GM19239 (cell line): ENCODE measurements at places on chromosomes 7 and 10.

GRCh38 chr7:50614721-50615518 lies 49.7 kb upstream of the DDC start:
- no peak for DNase-seq

- DNase-seq = no peak
Observed at GRCh38 chr10:48895803-48896195, 43.8 kb downstream of the LRRC18 start.

- DNase-seq = no peak
Observed at GRCh38 chr7:112596260-112596659, 115.5 kb downstream of the LSMEM1 start.

DNA sequence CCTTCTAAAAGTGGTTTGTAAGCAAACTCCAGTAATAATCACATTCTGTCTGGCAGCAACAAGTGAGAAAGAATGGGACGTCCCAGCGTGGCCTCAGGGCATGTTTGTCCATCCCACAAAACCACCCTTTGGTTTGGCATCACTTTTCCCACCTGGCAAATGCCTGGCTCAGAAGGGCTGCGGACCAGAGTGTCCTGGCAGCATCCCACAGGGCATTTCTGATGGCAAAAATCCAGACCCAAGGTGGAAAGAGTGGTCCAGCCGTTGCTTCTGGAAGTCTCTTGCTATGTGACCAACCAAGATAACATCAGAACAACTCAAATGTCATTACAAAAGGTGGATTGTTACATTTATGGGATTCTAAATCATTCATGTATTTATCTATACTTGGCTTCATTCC lies 174.4 kb downstream of the CREB5 start:
- DNase-seq = no peak

DNA sequence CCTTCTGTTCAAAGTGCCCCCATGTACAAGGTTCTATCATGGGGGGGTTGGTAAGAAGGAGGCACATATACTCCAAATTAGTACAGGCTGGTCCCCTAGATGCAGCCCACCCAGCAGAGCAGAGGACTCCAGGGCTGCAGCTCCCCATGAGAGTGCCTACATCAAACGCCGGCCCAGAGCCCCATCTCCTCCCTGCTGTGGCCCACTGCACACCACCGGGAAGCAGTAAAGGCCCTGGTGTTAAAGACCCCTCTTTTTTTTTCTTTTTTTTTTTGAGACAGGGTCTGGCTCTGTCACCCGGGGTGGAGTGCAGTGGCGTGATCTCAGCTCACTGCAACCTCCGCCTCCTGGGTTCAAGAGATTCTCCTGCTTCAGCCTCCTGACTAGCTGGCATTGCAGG lies 47.4 kb downstream of the SH3PXD2A start:
- no peak for DNase-seq

DNA sequence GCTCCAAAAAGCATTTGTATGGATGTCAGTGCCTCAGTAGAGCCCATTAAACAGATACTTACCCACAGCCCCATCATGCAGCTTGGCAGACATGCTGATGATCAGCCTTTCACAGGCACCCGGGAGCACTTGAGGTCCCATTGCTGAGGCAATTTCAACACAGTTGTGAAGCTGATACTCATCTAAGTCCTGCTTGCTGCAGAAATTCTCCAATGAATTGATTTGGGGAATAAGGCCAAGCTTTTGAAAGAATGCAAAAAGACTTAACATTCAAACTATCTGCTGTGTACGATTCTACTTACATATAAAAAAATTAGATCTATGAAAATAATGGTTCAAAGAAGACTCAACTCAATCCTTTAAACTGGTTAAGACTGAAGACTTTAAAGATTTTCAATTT lies 60.5 kb downstream of the LAMB4 start:
- DNase-seq = no peak

GRCh38 chr10:61836888-61837754 lies 64.4 kb upstream of the ARID5B start:
- DNase-seq = no peak

DNA sequence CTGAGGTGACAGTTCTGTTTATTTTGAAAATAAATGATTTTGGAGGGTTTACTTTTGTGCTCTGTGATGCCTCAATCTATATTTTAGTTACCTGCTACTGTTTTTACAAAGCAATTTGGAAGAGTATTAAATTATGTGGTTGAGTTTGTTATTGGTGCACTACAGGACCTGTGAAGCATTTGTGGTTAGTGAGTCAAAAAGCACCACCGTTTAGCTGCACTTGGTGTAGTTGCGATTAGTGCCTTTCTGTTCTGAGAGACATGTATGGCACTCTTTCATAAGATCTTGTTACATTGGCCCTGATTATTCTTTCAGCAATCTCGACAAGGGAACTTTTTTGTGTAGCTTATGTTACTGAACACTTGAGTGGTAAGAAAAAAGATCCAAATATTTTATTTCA lies 132.2 kb downstream of the BBS9 start:
- no peak for DNase-seq

- DNase-seq = no peak
Observed at GRCh38 chr7:33820206-33820605, 85.1 kb upstream of the BMPER start.

DNA sequence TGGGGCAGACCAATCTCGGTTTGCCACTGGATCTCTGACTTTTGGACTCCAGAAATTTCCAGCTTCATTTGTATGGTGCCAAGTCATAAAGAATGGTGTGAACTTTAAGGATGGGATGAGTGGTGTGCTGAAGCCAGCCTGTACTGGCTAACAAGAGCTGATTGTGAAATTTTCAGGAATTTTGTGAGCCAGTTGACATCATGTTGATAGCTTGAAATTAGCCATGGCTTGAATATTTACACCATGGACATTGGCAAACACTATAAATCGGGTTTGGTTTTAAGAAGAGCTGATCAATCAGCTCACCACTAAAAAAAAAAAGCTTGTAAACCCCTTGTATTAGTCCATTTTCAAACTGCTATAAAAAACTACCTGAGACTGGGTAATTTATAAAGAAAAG lies 14.1 kb upstream of the MYH16 start:
- no peak for DNase-seq

DNA sequence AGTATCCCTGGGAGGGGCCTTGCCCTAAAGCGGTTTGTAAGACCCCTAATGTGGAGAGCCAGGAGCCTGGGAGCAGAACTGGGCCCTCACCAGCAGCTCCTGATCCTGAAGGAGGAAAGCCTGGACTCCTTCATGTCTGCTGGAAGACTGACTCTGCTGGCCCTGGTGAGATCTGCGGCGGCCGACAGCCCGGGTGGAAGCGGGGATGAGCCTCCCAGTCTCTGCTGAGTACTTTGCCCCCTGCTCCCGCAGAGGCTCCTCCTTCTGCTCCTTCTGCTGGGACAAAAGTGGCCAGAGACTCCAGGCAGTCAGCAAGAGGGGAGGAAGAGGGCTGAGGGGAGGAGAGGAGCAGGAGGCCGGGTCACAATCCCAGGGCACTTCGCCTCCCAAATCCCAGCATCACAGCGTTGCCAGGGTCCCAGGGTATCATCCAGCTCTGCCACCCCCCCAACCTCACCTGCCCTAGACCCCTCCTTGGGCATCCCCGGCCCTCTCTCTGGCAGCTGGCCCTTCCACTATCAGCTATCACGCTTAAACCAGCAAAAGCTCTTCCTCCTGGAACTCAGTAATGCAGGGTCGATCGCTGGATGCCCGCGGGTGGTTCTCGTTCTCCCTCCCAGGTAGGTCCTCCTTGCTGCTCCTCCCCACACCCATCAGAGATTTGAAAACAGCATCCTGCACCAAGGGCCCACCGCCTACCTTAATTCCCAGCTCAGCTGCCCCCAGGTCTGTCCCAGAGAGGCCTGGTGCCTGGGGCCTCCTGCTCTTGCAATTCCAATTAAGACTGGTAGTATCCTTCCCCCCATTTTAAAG lies 7.9 kb downstream of the TBATA start:
- no peak for DNase-seq

DNA sequence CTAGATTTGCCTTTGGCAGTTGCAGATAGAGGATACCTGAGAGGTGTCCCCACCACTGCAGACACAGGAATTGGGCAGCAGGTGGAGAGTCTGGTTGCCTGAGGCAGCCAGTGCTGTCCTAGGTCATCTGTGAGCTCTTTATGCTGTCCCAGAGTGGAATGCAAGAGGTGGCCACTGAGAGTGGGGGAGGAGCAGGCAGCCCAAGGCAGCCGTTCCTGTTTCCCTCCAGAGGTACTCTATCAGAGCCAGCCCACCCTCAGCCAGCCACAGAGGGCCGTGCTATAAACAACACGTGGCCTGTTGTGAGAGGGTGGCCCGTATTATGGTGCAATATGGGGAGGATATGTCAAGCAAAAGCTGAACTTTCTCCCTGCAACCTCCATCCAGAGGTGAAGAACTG lies 8.5 kb downstream of the LRRC18 start:
- no peak for DNase-seq

DNA sequence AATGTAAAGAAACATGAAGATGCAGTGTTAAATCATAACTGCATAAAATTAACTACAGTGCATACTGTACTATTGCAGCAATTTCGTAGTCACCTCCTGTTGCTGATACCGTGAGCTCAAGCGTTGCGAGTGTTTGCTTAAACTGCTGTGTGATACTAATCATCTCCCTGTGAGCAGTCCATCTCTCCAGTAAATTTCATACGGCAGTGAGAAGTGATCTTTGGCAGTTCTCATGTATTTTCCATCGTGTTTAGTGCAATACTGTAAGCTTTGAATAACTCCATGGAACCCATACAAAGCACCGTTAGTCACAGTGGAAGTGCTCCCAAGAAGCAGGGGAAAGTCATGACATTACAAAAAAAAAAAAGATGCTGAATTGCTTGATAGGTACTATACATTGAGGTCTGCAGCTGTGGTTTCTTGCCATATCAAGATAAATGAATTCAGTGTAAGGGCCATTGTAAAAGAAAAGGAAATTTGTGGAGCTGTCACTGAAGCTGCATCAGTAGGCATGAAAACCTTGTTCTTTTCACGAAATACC lies 360.4 kb downstream of the EXOC4 start:
- DNase-seq = no peak

DNA sequence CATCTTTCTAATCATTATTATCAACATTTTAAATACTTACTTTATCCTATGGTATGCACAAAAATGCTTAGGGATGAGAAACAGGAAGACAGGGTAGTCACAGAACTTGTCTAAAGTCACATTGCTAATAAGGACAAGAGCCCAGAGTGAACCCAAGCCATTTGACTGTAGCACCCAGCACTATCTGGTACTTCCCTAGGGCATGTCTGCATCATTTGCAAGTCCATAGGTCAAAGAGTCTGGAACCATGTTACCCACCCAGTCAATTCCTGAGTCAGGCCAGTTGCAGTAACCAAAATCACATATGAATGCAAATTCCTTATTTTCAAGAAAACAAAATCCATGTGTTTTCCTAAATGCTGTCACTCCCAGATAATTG lies 19.1 kb downstream of the ASAH2 start:
- no peak for DNase-seq
